ENCODE measurements at places on chromosomes 2 and 18.

- DNase-seq: no peak
Observed at GRCh38 chr18:24841536-24841935, 381.1 kb downstream of the HRH4 start.

GRCh38 chr2:17620841-17621240 is 80.3 kb downstream of the VSNL1 start:
- peak; percentile 53 for DNase-seq

- DNase-seq: no peak
Observed at GRCh38 chr2:236862526-236862925, 223.2 kb upstream of the COPS8 start.

DNA sequence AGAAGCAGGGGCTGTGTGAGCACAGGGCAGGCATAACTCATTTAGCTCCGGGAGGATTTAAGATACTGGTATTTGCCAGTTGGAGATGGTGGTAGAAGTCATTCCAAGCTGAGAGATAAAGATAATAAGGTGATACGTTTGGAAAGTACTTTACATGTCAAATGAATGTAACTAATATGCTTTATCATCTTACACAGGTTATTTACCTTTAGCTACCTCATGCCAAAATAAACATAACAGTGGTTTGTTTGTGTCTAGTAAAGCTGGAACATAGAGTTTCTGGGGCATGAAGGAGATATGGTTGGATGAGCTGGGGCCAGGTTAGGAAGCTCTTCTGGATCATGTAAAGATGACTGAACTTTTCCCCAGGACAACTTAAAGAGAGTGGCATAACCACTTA is 126.9 kb upstream of the PIK3C3 start:
- no peak for DNase-seq

DNA sequence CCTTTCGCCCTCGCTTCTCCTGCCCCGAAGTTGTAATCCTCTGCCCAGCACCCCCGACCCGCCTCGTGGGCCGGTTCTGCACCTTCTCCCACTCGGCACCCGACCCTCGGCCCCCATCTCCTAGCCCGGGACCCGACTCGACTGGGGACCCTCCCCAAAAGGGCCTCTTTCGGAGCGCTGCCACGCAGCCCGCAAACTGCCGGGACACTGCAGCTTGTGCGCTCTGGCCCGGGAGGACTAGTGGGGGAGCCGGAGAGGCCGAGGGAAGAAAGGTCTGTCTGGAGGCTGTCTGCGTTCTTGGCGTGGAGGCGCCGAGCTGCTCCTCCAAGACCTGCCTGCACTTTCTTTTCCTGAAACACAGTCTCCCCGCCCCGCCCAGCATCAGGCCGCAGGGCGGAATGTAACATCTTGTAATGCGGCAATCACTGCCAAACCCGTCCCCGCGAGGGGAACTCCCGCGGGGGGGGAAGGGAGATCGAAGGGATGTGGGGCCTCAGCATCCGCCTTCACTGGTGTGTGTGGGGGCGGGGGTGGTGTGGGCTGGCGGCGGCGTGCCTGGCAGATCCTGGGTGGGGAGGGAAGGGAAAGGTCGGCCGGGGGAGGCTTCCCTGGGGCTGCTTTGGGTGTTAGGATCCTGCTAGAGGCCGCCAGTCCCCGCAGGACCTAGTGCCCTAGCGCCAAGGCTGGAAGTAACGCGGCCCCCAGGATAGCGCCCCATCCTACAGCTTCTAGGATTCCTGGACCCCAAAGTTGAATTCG is 7.4 kb downstream of the DLX2 start:
- peak; percentile 32 for DNase-seq

All from astrocyte of the cerebellum (primary cell).